ENCODE measurements at places on chromosomes 16 and 17.

DNA sequence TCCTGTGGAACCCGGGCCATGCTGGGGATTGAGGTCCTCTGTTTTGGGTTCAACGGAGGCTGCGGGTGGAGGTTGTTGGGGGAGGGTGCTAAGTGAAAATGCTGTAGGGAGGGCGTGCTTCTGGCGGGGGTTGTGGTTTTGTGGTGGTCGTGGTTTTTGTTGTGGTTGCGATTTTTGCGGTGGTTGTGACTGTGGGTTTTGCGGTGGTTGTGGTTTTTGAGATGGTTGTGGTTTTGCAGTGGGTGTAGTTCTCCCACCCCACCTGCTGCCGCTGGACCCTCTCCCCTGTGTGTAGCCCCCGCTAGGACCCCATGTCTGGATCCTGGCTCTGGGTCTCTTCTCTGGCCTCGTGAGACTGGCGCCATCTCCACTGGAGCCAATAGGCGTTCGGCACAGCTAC, 4.9 kb upstream of the SSTR5 start:
- no peak for DNase-seq

DNA sequence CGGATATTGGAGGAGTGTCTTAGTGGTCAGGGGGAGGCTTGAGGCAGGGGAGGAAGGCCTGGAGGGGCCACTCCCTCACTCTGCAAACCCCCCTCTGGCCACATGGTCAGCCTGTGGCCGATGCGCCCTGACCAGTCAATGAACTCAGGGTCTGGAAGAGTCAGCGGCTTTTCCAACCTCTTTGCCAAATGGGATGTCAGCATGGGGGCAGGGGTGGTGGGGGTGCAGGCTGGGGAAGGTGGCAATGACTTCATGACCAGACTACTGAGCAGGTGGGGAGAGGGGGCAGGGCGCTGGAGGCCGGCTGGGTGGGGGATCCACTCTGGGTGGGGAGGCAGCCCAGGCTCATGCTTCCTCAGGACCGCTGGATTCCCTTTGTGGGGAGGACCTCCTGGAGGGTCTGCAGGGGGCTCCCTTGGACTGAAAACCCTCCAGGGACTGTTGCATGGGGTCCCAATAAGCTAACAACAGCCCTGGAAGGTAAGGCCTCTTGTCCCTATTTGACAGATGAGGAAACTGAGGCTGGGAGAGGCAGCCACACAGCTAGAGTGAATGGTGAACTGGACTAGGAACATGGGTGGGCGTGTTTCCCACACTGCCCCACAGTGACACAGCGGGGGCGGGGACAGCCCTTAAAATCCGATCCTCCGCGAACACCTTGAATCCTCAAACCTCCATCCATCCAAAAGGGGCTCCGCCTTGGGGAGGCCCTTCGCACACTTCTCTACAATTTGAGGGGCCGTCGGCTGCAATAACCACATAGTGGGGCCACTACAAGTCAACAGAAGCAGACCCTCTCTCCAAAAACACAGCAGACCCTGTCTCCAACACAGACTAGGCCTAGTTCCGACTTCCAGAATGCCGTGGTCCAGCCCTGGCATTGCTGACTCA, 81.0 kb upstream of the TOB1 start:
- no peak for DNase-seq

DNA sequence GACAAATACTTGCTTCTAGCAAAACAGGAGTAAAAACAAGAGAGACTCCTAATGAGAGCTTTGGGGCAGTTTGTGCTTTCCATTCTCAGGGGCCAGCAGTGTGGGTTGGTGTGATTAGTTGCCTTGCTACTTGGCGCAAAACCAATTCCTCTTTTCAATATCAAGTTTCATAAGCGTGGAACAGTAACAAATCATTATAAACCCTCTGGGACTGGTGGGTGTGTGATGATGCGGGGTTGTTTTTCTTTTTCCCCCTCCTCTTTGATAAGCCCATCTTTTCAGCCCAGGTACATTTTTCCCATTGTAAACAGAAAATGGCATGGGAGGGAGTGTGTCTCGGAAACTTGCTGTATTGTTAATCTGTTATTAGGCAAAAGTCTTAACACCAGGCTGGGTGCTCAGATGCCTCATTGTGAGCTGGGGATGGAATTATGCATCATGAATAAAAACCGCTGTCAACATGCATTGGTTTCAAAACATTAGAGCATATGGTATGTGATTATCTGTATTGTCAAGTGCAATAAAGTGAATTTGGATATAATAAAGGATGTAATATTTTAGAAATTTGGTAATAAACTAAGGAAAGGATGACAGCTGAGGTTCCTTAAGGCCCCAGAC, 166.4 kb downstream of the CCDC182 start:
- DNase-seq, result no peak

DNA sequence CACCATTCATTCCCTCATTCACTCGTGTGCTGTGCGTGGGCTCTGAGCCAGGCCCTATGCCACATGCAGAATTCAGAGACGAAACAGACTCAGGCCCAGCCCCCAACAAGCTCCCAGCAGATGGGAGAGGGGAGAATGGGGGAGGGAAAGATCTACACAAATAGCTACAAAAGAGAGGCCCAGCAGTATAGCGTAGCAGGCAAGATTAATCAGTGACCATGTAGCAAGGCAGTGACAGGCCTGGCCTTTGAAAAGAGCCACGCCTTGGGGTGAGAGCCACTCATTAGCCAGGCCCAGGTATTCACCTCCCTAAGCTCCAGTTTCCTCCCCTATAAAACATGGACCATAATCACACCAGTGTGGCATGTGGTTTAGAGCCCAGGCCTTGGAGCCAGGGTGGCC, 16.4 kb upstream of the KRT19 start:
- no peak for DNase-seq

DNA sequence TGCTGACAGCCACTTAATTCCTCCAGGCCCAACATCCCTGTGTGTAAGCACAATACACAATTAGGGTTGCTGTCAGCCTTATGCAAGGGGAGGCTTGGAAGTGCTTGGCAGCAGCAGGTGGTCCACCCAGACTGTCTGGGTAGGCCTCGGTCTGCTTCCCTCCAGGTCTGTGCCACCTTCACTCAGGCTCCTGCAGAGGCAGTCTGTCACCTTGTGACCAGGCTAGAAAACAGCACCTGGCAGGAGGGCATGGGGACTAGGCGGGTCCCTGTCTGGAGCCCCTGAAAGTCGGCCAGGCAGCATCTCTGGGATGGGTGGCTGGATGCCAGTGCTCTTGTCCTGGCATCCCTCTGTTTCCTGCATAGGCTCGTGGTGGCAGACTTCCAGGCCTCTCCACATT, 578.1 kb downstream of the KCNJ18 start:
- DNase-seq, result no peak

GRCh38 chr17:27603880-27604794, 26.9 kb upstream of the LGALS9 start:
- DNase-seq, result no peak

- no peak for DNase-seq
Measured at GRCh38 chr16:31301708-31302400, 42.1 kb downstream of the ITGAM start.

- DNase-seq, result no peak
Measured at GRCh38 chr17:14119546-14119945, 50.2 kb downstream of the COX10 start.

DNA sequence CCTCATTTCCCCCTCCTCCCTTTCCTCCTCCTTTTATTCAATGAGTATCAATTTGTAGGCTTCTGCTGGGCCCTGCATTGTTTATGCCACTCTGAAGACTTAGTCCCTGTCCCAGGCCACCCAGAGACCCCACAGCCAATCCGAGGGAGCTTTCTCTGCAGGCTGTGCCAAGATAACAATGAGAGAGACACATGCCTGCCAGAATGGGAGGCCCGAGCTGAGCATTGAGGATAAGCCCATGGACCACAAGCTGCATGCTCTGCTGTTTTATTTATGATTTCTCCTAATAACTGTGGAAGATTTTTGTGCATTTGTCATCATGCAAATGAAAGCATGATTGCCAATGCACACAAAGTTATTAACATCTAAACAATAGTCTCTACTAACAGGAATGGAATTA, 3.0 kb downstream of the RCVRN start:
- DNase-seq, result no peak

DNA sequence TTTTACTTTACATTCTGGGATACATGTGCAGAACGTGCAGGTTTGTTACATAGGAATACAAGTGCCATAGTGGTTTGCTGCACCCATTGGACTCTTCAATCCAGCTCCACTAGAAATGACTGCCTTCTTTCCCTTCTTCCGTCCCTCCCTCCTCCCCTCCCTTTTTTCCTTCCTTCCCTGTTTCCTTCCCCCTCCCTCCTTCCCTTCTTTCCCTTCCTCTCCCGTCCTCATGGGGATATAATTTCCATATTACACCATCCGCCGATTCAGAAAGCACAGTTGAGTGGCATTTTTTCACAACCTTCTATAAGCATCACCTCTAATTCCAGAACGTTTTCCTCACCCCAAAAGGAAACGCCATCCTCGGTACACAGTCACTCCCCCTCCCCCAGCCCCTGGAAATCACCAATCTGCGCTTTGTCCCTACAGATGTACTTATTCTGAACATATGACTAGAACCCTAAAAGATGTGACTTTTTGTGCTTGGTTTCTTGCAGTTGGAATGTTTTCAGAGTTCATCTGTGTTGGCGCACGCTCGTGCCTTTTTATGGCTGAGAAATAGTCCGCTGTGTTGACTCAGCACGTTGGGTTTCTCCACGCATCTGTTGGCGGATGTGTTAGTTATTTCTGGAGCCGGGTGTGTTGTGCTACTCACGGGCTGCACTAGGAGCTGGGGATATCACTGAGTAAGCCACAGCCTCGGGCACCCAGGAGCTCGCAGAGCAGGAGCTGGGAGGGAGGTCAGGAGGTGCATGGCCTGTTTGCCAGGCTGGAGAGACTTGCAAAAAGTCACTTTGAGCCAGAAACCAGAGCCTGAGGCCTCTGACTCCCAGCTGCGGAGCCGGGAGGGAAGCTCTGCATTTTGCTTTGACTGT, 336.4 kb downstream of the SEC14L1 start:
- peak; percentile 54 for DNase-seq

- peak; percentile 39 for DNase-seq
Measured at GRCh38 chr17:43211480-43212402, at the start of gene TMEM106A. TSS of gene TMEM106A (plus strand) at chr17:43211875. CDS start at chr17:43213042, 1,167 bp downstream.

DNA sequence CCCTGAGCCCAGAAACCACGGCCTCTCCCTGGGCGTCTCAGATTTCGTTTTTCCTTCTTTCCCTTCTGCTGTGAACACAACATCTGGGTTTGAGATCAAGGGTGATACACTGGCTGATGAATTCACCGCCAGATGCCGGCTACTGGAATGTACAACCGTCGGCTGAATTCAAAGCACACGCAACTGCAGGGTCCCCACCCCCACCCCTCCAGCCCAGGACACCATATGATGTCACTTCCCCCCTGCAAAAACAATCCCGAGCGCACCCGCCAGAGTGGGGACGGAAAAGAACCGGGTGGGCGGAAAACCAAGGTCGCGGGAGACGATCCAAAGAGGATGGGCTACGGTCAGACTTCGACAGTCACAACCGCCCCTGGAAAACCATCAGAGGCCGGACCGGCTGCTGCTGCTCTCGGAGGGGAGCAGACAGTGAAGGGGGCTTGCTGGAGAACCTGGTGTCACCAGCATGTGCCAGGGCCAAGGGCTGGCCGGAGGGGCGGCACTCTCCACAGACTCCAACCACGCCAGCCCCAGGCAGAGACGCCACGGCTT, 23.3 kb downstream of the CEP295NL start:
- DNase-seq, result peak; percentile 19

DNA sequence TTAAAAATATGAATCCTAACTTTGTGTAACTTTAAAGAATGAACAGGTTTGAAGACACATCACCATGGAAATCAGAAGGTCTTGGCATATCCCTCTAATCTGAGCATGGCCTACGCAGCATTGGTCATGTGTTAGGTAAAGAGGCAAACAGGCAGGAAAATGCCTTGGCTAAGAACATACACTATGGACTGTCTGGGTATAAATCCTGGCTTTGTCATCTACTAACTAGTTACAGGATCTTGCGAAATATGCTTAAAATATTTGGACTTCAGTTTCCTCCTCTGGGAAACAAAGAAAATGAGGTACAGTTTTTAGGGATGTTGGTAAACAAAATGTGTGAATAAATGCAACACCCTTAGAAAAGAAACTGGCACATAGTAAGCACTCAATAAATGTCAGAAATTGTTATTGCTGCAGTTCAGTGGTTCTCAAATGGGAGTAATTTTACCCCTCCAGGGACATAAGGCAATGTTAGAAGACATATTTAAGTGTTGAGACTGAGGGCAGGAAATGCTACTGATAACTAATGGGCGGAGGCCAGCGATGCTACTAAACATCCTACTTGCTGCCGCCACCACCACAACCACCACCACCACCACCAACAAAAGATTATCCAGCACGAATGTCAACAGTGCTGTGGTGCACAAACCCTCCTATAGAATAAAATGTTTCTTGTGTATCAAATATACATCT, 770.8 kb upstream of the SOX9 start:
- no peak for DNase-seq

- no peak for DNase-seq
Measured at GRCh38 chr17:29565643-29566472, 979 bp downstream of the ABHD15 start.

- no peak for DNase-seq
Measured at GRCh38 chr17:38982858-38983746, 15.9 kb upstream of the FBXO47 start.

GRCh38 chr17:50615828-50616227, 18.9 kb upstream of the ABCC3 start:
- DNase-seq, result no peak

DNA sequence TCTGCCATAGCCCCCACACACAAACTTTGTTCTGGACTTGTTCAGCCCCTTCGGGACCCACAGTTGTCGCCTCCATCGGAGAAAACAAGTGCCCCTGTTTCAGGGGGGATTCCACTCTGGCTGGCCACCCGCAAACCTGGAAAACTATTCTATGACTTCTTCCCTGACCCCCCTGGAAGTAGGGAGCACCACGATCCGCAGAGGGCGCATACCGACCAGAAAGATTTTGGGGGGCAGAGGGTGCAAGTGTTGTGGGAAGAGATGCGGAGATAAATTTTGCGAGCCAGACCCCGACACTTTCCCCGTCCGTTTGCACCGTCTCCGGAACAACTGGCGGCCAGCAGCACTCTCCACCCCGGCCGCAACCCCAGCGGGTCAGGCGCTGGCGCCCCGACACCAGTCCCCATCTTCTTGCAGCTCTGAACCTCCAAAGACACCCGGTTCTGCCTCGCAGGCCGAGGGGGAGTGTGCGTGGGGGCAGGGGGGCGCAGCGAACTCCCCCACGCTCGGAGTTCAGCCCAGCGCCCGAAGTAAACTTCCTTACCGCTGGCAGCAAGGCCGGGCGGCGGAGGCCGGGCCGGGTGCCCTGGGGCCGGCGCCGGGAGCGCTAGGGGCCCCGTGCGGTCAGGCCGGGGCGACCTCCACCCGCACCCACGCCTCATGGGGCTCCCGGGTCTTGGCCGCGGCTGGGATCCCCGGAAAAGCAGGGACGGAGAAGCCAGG, 744 bp downstream of the SALL1 start:
- no peak for DNase-seq

- peak; percentile 72 for DNase-seq
Measured at GRCh38 chr17:27353461-27354050, 59.6 kb downstream of the WSB1 start.

GRCh38 chr16:66898207-66898606, 17.9 kb downstream of the PDP2 start:
- no peak for DNase-seq

DNA sequence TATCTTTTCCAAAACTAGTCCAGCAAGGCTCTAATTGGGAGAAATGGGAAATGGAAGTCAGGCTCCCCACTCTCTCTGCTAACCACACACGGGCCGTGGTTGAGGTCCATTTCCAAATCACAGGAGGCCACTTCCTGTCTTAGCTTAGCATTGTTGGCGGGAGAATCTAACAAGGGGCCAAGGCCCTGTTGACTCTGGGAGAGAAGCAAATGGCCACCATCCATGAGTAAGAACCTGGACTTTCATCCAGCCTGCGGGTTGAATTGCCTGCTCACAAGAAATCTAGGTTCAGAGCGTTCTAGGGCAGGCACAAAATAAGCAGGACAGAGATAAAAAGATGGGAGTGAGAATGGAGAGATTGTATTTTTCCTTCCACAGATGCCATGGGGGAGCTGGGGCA, 5.7 kb downstream of the FAM20A start:
- DNase-seq, result no peak

All from GOT3 (cell line).